ENCODE measurements at places on chromosomes 3 and 15. TPM values are rescaled to one million over a fixed set of nuclear protein-coding genes. Genes with fewer than 3 reads are reported as not detected.
A peak's percentile ranks its signal among the peaks of the same experiment; 100 is the strongest.

DNA sequence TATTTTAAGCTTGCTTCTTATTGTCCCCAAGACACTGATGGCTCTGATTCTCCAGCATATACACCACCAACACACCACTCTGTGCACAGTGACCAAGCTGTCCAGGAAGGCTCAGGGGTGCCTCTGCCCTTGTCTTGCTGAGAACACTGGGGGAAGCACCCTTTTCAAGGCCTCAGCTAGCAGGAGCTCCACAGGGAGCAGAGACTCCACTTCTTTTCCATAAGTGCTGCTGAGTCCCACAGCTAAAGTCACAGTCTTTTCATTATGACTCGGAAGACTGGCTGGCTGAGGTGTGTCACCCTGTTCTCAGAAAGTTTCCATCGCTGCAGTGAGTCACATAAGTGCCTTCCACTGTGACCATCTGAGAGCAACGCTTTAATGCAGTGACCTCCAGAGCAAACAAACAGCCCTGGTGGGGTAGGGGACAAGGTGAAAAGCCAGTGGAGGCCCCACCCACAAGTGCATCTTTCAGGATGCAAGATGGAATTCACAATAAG, 226.9 kb upstream of the CHRNA7 start:
- DNase-seq: no peak

DNA sequence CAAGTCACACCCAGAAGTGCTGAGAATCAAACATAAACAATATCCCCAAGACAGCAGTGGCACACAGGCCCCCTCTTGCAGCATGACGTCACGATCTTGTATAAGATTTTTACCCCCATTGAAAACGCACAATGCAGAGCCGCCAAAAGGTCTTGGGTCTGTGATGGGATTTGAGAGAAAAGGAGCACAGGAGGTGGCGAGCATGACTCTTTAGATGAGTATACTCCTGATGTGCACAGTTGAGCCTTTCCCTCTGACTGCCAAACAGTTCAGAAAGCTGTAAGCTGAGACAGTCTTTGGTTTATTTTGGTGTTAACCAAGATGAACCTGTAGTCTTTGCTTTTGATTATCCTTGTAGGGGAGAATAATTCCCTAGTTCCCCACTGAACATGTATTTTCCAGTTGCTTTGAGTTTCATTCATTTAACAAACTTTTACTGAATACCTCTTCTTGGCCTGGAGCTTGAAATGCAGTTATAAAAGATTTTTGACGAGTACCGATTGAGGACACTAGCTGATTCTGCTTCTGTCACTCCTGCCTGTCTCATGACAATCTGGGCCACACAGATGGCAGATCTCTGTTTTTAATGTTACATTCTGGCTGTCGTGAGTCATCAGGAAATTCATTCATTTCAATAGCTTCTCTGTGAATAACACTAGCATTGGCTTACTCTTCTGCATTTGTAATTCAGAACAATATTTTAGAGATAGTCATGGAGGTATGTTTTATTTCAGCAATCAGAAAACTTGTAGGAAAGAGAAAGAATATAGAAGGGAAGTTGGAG, 28.9 kb downstream of the CFAP91 start:
- no peak for DNase-seq

- no peak for DNase-seq
These were observed 13.2 kb downstream of the CTSH start for GRCh38 chr15:78931439-78932257.

ZNF860 gene
- 1.2 TPM for total RNA-seq

DNA sequence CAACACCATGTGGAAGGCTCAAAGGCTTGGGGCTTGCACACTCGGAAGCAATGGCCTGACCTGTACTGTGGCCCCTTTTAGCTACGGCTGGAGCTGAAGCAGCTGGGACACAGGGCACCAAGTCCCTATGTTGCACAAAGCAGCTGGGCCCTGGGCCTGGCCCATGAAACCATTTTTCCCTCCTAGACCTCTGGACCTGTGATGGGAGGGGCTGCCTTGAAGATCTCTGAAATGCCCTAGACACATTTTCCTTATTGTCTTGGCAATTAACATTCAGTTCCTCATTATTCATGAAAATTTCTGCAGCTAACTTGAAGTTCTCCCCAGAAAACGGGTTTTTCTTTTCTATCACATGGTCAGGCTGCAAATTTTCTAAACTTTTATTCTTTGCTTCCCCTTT, 85.6 kb upstream of the ALDH1A3 start:
- DNase-seq: no peak

DNA sequence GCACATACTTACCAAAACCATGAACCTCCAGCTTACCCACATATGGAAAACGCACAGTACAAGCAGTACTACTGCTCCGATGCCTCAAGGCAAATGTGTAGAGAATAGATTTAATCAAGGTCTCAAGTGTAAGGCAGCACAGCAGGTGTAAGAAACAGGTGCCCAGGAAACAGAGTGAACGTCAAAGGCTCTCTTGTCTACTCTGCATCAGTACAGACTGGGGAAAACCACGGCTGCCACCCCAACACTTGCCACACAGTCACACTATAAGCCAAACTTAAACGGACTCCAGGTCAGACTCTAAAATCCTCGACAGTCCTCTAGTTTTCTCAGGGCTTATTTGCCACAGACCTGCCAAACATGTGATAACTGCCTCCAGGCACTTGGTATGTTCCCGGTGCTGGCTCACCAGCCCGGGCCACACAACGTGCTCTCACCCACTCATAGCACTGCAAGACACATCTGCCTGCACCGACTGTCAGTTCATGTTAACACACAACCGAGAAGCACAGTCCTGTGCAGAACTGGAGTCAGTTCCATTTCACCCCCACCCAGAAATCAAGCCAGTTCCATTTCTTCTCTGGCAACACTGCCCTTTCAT, 30.6 kb downstream of the ABCC5 start:
- DNase-seq: no peak

- no peak for DNase-seq
These were observed 146.8 kb downstream of the TPRA1 start for GRCh38 chr3:127443581-127444375.

PARP15 gene
- not detected for total RNA-seq

DNA sequence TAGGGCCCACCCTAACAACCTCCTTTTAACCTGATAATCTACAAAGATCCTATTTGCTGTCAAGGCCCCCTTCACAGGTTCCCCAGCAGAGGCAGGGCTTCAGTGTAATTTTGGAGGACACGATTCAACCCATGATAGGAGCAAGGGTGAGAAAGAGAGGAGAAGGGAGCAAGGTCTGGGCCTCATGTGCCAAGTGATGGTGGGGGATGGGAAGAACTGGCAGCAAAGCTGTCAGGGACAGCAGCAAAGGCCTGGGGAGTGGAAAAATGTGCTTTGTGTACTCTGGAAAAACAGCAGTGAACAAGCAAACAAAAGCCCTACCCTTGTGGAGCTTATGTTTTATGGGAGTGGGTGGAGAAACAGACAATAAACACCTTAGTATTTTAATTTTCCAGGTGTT, 2.7 kb upstream of the GALNT15 start:
- DNase-seq: no peak

GRCh38 chr15:29675791-29676301, 146.4 kb downstream of the TJP1 start:
- no peak for DNase-seq

DNA sequence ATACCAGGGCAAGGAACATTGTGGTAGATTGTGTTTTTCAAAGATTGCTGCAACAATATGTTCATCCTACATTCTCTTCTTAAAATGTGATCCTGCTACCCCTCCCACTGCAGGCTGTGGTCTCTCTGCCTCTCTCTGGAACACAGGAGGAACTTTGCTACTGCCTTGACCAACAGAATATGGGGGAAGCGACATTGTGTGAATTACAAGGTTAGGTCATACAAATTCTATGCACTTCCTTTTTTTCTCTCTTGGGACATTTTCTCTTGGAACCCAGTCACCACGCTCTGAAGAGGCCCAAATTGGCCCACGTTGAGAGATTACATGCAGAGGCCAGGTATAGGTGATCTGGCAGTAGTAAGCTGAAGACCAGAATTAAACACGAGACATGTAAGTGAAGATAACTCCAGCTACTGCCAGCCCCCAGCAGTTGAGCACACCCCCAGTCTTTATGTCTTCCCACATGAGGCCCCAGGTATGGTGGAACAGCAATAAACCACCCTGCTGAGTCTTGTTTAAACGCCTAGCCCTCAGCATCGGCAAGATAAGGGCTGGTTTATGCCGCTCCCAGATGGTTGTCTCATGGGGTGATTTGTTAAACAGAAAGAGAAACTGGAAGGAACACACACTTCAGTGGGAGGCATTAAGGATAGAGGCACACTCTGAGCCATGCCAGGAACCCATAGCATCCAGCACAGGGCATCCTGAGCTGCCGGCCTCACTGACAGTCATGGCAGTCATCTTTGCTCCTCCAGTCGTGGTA, 59.9 kb downstream of the FAM43A start:
- peak; percentile 13 for DNase-seq

- no peak for DNase-seq
These were observed 2.3 kb upstream of the EIF1B start for GRCh38 chr3:40307176-40307575.

- no peak for DNase-seq
These were observed 214.2 kb downstream of the NAALADL2 start for GRCh38 chr3:175073219-175073905.
